M059J (cell line): ENCODE measurements at places on chromosomes 5 and 9.

GRCh38 chr9:68940573-68940972 lies 73.3 kb downstream of the PRKACG start:
- no peak for DNase-seq

- no peak for DNase-seq
These were observed 88.6 kb downstream of the AGTPBP1 start for GRCh38 chr9:85653153-85653552.

GRCh38 chr9:120921661-120922181 lies 4.9 kb downstream of the TRAF1 start:
- DNase-seq, result no peak

DNA sequence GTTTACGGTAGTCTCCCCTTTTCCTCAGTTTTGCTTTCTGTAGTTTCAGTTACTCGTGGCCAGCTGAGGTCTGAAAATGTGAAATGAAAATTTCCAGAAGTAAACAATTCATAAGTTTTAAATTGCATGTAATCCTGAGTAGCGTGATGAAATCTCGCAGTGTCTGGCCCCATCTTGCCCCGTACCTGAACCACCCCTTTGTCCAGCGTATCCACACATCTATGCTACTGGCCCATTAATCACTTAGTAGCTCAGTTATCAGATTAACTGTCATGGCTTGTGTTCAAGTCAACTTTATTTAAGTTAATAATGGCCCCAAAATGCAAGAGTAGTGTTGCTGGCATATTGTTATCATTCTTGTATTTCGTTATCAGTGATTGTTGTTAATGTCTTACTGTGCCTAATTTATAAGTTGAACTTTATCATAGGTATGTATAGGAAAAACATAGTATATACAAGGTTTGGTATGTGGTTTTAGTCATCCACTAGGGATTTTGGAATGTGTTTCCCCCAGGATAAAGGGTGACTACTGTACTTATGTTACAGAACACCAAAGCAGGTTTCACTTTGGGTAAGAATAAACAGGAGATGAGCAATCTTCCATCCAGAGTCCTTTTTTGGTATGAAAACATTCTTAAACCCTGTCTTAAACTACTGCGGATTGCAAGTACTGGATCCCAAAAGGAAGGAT lies 118.4 kb upstream of the KCNN2 start:
- DNase-seq, result peak; percentile 75

DNA sequence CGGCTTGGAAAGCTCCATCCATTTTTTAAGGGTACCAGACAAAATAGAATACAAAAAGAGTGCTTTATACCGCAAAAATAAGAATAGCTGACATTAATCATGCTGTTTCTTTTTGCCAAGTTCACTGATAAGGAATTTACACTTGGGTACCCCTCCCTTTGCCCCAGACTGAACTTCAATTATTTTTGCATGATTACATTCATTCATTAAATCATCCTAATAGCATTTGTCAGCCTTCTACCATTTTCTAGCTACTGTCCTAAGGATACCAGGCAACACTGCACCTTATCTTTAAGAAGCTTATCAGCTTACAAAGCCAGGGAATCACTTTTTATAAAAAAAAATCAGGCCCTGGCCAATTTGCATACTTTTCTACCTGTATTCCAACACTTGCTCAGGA lies 48.4 kb downstream of the YIPF5 start:
- no peak for DNase-seq

- DNase-seq, result peak; percentile 40
These were observed 25.9 kb upstream of the IDNK start for GRCh38 chr9:83596899-83597504.

DNA sequence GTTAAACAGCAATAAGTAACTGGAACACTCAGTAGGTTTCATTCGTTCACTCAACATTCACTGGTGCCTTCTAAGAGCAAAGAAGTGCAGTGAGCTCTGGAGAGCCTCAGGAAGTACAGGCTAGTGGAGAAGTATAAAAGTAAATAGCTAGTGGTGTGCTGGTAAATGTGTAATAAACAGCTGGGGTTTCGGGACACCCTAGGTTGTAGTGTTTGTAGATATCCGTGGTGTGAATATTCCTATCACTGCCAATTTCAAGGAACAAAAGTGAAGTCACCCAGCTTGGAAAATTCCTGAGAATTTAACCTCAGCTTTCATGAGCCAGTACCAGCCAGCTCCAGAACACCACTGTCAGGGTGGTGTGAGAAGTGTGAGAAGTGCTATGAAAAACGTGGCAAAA lies 75.9 kb downstream of the GABBR2 start:
- DNase-seq, result no peak

DNA sequence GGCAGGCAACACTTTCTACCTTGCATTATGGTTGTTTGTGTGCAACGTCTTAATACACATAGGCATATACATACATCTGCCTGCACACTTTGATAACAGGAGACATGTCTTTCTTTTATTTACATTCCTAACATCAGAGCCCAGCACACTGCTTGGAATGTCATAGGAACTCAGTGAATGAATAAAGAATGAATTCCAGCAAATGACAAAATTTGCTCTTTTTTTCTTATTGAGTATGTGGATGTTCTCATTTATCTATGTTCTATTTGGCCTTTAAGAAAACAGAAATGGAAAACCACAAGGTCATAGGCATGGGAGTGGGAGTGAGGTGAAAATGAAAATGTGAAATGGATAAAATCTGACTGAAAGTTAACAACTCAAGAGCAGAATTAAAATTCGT lies 36.3 kb upstream of the PALM2AKAP2 start:
- DNase-seq, result no peak

DNA sequence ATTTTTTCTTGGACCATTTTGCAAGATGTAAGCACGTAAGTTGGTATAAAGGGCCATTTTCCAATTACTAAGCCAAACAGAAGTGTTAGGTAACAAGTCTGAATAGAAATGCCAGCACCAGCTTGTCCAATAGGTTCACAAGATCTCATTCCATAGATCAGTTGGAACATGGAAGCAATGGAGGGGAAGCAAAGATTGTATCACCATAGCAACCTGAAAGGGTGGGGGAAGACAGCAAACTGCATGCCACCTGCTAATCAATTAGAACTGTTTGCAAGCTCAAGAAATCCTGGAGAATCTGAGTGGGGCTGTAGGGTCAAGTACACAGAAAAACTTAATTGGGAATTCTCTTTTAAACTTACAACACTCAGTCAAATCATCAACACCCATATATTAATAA lies 264.9 kb upstream of the EFNA5 start:
- no peak for DNase-seq

- peak; percentile 47 for DNase-seq
These were observed 21.0 kb downstream of the F2R start for GRCh38 chr5:76736679-76737556.

DNA sequence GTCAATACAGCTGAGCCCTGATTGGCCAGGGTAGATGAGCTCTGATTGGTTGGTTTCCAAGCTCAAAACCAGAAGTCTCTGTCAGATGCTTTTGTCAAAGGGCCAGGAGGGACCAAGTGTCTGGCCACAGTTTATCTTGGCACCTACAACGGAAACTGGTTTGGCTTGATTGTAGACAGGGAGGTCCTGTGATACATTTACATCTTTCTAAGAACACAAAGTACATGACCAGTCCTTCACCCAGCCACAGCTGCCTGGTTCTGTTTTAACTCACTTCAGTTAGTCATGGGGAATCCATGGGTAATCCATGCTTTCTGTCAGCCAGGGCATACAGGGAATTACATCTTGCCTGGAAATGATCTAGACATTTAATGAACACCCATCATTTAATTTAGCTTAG lies 171.2 kb downstream of the SLC12A2 start:
- DNase-seq, result no peak

GRCh38 chr9:121071370-121071755 lies 3.4 kb upstream of the CNTRL start:
- no peak for DNase-seq

DNA sequence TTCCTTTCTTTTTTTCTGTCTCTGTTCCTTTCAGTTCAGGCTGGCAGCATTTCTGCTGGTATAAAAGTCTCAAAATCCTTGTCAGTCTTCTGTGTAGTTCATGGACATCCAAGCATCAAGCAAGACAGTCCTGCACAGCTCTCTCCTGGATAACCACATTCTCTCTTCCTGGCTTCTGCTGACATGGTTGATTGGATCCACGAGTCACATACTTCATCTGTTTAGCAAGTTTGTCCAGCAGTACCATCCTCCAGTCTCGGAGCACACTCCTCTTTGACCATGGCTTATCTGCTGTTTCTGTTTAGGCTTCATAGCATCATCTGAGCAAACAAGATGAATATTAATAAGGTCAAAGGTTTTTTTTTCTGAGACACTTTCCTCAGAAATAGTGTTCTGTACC lies 220.8 kb downstream of the KDM4C start:
- no peak for DNase-seq

DNA sequence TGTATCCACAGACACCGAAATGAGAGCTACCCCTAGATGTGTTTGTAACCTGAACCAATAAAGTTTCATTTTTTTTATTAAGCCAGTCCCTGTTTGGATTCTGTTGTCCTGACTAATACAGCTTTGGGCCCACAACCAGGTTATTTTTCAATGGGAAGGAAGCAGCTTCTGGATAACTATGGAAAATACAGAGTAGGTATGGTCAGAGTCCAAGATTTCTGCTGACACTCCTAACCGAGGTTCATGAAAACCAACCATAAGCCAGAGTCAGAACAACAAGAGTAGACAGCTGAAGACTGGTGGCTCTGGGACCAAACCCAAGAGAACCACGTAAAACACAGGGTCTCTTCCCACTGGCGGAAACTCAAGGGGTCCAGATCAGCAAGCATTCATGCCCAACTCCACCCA lies 10.8 kb downstream of the KLF9 start:
- DNase-seq, result peak; percentile 67

DNA sequence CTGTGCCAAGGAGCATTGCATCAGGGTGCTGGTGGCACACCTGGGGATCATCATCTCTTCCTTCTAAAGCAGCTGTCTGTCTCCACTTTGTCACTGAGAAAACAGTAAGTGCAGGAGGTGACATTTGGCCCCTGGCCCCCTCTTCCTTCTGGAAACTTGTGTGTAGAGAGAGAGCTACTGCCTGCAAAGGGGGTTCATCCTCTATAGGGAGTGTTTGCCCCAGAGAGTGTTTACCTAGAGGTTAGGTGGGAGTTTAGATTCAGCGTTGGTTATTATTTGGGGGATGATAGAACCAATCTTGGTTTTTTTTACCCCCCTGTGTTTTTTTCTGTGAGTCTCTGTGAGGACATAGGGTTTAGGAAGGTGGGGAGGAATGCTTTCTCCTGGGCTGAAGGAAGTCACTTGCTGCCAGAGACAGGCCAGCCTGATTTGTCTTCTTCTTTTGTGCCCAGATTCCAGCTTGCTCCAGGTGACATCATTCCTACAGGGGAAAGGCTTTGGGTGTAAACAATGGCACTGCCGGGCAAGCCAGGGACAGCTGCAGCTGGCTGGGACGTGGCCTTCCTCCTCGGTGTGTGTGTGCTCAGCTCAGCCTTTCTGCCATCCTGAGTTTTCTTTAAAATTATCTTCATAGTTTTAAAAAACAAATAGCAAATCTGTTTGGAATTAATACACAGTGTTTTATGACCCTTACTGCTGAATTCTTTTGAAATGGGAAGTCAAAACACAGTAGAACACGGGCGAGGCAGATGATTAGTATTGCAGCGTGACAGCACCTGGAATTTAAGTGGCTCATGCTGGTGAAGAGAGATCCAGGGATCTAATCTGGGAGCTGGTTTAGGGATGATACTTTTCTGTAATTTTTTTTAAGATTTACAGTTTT lies 24.5 kb downstream of the PRRC2B start:
- DNase-seq, result peak; percentile 56

DNA sequence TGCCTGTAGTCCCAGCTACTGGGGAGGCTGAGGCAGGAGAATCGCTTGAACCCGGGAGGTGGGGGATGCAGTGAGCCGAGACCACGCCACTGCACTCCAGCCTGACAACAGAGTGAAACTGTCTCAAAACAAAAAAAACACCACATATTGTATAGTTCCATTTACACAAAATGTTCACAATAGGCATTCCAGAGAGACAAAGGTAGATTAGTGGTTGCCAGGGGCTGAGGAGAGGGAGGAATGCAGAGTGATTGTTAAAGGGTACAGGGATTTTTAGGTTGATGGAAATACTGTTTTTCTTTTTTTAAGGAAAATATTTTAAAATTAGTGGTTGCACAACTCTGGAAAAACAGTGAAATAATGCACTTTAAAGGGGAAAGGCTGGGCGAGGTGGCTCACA lies 19.6 kb downstream of the ETF1 start:
- DNase-seq, result no peak

DNA sequence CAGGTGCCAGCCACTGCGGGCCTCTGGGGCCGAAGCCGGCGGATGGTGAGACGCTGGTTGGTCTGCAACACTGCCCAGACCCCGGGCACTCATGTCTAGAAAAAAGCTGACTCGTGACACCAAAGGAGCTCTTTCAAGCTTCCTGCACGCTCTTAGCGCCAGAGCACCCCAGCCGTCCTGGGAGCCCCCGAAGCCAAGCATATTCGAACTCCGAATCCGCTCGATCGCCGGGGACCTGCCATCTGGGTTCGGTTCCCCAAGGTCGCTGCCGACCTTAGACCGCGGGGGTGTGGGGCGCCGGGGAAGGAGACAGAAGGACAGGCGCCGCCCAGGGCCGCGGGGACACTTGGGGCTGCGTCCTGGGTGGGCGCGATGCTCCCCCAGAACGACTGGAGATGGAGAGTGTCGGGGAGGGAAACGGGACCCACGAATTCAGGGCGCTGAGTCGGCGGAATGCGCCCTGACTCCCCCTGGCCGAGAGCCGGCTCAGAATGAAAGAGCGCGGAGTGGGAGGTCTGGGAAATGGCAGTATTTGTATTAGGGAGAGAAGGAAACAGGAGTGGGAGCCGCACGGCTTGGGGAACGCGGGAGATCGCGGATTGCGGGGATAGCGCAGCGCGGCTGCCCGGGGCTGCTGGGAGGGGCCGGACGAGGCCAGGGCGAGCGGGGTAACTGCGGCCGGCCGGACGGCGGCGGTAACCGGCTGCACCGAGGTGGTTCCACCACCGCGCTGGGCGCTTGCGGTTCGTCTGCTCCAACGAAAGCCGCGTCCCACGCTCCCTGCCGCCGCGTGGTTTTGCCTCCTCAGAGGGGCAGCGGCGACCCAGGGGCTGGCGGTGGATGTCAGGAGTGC lies 20.1 kb upstream of the MARCHF6 start:
- DNase-seq, result peak; percentile 41

DNA sequence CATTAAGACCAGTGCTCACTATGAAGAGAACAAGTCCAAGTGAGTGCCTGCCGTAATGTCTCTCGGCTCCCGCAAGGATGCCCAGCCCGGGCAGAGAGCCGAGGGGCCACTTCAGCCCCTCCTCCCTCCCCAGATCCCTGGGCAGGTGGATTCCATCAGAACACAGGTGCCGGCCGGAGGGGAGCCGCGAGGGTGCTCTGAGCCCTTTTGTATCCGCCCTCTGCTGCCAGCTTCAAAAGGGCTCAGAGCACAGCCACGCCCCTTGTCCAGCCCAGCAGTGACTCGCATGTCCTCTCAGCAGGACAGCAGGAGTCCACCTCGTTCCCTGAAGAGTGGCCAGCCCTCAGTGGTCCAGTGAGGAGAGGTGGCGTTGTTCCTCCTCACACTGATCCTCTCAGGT lies 43.9 kb downstream of the CYFIP2 start:
- peak; percentile 8 for DNase-seq

DNA sequence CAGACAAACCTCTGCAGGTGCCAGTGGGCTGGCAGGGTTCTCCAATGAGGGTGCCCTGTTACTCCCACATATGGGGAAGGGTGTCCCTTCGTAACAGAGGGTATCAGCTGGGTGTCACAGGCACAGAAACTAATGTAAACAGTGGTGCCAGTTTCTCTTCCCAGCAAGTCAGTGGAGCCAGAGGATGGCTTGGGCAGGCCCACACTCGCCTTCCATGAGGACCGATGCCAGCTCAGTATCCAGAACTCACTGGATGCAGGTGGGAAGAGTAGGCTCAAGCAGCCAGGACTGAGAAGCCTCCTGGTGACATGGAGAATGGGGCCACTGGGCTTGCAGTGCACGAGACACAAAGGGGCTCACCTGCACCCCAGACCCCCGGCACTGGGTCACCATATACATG lies 30.4 kb downstream of the FSTL4 start:
- no peak for DNase-seq
